ENCODE measurements at places on chromosomes 5 and 9.

GRCh38 chr9:97638666-97639065 is 5.0 kb downstream of the NCBP1 start:
- DNase-seq: no peak

GRCh38 chr5:102753889-102754766 is 977 bp upstream of the PAM start:
- peak; percentile 52 for DNase-seq

- DNase-seq: no peak
Measured at GRCh38 chr5:8861764-8862163, 684.1 kb downstream of the SEMA5A start.

- no peak for DNase-seq
Measured at GRCh38 chr9:17222932-17223331, 88.1 kb downstream of the CNTLN start.

GRCh38 chr9:5870020-5870339 is 20.7 kb upstream of the MLANA start:
- no peak for DNase-seq

GRCh38 chr5:153797484-153797883 is 241.2 kb downstream of the FAM114A2 start:
- no peak for DNase-seq

Measured in NCI-H1092 treated with DMSO at 0.1 percent for 48 hours (cell line).